ENCODE measurements at places on chromosomes 3 and 15.

DNA sequence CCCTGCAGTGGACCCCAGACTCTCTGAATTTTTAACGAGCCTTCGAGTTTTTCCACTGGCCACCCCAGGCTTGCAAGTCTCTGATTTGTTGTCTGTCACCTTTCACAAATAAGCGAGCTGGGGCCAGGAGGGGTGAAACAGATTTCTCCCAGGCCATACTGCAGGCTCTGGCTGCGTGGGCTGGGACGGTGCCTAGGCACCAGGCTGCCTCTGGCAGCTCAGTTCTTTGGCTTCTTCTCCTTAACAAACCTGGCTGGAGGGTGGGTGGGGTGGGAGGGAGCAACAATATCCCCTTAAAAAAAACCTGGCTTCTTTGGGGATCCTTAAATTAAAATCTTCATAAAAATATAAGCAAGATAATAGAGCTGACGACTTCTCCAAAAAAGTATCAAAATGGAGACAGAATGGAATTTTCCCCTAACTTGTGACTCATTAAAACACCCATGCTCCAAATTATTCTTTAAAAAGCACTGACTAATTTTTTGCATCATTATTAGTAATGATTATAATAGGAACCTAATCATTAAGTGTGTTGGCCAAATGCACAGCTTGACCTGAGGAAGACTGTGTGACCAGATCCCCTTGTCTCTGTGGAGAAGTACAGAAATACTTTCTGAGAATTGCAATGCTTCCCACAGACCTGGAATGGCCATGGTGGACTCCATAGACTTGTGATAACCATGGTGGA lies 84.1 kb downstream of the SNRK start:
- no peak for DNase-seq

- DNase-seq, result no peak
These were observed 122.6 kb downstream of the OSBPL10 start for GRCh38 chr3:31858439-31858838.

GRCh38 chr3:150300388-150300787 lies 107.7 kb upstream of the TSC22D2 start:
- no peak for DNase-seq

GRCh38 chr15:28915041-28915810 lies 29.5 kb downstream of the APBA2 start:
- DNase-seq, result no peak

DNA sequence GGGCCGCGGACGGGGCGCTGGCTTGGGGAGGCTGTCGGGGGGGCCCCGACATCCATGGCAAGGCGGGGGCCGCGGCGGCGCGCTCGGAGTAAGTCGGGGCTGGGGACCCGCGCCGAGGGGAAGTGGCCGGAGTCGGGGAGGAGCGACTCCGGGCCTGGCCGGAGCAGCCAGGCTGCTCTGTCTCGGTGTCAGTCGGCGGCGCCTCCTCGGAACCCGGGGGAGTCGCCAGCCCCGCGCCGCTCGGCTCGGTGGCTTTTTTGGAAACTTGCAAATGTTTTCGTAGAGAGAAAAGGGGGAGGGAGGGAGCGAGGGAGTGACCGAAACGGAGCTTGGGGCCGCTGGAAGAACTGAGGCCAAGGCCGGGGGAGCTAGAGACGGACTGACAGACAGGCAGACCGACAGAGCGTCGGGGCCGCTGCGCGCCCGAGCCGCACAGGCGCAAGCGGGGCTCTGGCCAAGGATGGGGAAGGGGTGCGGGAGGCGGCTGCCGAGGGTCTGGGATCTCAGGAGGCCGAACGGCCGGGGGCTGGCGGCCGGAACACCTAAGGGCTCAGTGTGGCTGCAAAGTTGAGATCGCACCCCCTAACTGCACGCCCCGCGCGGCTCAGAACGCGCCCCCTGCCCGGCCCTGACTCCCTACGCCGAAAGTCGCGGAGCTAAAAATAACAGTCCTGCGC lies 5.0 kb downstream of the PTH1R start:
- peak; percentile 14 for DNase-seq

GRCh38 chr3:51669241-51670052 lies 1.6 kb upstream of the TEX264 start:
- peak; percentile 89 for DNase-seq

- peak; percentile 17 for DNase-seq
These were observed 906.1 kb downstream of the CADM2 start for GRCh38 chr3:85864896-85865295.

DNA sequence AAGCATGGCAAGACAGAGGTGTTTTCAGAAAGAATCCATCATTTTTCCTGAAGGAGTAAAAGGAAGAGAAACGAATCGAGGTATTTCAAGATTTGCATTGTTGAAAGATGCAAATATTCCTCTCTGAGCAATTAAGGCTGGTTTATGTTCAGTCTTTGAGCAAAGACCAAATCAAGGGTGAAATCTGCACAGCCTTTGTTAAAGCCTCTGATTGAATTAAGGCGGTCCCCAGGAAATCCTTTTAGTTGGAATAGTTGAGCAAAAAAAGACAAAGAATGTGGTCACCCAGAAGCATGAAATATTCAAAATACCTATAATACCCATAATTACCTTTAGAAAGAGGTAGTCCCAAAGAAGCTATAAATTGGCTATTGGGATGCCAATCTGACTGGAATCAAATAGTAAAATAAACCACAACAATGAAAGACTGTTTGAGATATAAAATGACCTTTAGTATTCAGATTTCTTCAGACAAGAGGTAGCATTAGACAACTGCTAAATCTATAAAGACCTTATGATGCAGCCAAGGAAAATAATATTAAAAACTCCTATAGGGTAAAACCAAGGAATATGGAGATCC lies 1218.1 kb downstream of the ROBO2 start:
- DNase-seq, result peak; percentile 10

GRCh38 chr3:45623846-45624245 lies 29.3 kb downstream of the LIMD1 start:
- no peak for DNase-seq

- DNase-seq, result peak; percentile 87
These were observed 16.7 kb upstream of the WNT7A start for GRCh38 chr3:13896473-13897154.

DNA sequence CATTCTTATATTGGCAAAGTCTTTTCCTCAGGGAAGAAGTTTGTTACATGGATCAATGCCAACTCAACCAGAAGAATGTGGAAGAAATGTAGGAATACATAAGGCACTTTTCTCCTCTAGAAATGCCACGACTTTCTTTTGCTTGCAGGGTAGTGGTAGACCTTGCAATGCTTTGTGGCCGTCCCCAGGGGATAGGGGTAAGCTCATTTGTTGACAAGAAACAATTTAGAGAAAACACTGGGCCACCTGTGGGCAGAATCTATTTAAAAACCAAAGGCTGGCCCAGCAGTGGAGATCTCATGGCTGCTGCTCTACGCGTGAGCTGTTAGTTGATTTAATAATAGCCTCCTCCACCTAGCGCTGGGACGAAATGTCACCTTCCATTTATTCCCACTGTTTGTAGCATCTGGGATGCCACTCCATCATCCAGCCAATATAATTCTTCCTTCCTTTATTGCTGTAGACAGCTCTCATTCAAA lies 64.6 kb upstream of the PFN2 start:
- DNase-seq, result peak; percentile 88

- DNase-seq, result peak; percentile 17
These were observed 2.0 kb upstream of the TNIK start for GRCh38 chr3:171462224-171462623.

DNA sequence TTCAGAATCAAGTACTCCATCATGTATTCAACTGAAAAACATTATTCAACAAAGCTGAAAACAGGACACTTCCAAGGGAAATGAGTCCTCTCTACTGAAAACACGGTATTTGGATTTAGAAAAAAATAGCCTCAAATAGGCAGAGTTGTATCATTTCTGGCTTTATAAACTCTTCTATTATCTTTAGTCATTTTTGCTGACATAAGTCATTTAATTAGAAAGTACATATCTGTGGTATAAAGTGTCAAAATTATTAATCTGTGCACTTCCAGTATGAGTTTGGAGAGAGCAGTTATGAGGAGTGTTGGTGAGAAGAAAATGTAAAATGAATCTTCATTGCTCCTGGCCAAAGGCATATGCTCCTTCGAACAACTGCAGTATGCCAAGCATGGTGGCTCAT lies 59.3 kb downstream of the INO80 start:
- DNase-seq, result no peak

DNA sequence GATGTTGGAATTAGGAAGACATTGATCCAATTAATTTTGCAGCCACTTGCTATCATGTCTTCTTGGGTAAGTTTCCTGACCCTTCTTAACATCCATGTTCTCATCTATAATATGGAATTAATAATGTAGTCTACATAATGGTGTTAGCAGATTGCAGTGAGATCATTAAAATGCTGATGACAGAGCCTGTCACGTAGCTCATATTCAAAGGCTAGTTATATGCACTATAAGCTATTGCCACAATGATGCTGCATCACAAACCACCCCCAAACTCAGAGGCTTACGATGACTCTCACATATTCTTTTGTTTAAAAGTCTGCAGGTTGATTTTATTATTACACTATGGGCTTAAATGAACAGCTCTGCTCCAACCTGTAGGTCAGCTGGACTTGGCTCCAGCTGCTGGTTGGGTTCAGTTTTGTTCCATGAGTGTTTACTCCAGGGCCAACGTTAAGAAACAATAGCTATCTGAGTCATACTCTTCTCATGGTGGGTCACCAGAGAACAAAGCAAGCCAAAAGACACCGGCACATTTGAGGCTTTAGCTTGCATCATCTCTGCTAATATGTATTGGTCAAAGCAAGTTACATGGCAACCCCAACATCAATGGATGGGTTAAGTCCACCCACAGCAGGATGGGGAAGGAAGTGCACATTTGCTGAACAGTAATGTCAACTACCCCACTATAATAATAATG lies 250.0 kb upstream of the SLCO3A1 start:
- DNase-seq, result no peak

GRCh38 chr15:53872410-53872809 lies 105.8 kb upstream of the UNC13C start:
- no peak for DNase-seq

DNA sequence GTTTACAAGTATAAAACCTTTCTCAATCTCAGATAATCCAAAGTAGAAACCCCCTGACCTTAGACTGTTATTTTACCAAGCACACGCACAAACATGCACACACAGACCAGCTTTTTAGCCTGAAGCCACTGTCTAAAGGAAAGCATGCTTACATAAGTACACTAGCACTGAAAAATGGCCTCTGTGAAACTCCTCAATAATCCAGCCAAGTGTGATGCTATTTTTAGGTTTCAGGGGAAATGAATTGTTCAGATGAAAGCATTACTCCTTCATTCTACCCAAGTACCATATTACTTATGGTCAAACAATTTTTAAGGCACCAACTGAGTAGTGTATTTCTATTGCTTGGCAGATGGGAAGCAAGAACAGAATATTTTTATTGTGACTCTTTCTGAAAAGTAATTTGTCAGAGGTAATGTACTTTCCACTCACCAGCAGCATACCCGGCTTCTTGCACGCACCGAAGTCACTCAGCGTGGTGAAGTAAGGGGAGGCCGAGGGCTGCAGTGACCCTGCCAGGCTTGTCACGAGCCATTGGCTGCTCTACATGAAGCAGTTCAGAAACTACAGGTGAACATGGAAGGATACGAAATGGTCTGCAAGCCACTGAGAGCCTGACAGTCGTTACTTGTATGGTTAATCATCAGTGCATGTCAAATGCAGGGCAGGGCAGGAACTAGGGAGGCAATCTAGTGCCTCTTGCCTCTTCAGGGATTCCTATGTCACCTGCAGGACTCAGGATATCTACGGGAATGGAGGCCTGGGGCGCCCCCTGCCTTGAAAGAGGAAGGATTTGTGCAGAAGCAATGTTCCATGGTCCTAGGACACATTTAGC lies 106.7 kb downstream of the GABRB3 start:
- DNase-seq, result no peak

DNA sequence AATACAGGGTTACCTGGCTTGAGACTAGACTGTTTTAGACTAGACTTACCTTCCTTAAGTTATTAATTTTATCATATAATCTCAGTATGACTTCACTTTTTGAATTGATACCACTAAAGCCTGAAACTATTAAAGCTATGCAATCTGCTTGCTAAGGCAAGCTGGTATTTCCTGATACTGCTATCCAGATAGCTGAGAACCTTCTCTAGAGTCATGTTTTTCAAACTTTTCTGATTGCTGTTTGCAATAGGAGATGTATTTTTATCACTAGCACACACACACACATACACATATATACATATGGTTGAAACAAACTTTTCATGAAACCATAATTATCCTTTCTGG lies 9.3 kb upstream of the MAGI1 start:
- DNase-seq, result no peak

DNA sequence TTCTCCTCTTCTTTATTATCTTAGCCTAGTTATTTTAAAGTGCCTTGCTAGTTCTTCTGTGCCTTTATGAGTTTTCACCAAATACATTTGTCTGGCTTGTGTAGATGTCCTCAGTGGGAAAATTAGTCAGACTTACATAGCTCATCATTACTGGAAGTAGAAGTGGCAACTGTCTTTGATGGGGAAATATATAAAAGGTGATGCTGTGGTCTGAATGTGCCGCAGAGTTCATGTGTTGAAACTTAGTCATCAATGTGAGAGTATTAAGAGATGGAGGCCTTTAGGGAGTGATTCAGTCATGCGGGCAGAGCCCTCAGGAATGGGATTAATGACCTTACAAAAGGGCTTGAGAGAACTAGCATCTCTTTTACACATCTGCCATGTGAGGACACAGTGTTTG lies 6.4 kb upstream of the ERICH6 start:
- DNase-seq, result peak; percentile 78

- no peak for DNase-seq
These were observed 14.5 kb downstream of the TERB2 start for GRCh38 chr15:44971036-44971435.

- peak; percentile 11 for DNase-seq
These were observed 166.8 kb downstream of the IL1RAP start for GRCh38 chr3:190680691-190681090.

DNA sequence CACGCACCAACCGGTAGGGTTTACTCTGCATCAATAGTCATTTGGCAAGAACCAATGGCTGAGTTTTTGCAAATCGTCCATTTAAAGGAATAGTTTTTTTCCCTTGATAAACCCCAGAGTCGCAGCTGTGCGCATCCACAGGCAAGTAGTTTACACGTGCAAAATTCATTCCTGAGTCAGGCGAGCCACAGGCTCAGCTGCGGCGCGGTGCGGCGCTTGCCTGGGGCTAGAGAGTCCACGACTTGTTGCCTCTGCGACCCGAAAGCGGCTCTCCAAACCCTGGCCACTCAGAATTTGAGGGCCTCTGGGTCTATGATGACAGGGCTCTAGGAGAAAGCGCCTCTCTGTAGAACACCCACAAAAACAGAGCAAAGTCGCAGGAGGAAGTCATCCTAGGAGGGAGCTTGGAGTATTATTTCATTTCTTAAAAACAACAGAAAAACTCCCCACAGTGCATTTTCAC lies 36.7 kb downstream of the ZIC4 start:
- peak; percentile 16 for DNase-seq

DNA sequence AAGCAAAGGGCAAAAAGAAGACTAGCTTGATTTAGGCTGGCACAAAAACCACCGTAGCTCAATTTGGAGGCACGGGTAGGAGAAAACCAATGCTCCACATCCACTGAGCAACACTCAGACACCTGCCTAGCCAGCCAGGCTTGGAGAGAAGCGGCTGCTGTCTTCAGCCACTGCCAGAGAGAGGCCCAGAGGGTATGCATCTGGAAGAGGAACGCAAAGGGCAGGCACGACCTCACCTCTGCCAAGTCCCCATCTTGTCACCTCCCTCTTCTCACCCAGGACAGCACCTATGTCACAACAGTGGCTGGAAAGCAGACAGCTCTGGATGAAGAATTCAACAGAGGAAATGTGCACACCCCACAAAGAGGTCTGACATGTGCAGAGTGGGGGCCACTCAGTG lies 93.5 kb downstream of the ADAMTS17 start:
- no peak for DNase-seq
